ENCODE measurements at places on chromosomes 2 and 18.

DNA sequence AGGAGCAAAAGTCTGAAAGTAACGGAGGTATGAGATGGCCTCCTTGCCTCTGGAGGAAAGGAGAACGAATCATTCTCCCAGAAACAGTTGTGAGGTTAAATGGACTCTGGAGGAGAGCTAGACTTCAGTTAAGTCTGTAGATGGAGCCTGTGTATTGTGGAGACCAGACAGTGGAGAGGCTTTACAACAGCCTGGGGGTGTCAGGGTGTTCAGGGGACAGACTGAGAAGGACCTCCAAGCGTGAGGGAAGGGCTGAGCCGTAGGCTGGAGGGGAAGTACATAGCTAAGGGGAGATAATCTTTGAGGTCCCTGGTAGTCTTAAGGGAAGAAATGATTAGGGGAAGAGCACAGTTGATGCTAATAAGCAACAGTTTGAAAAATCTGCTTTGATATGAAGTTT lies 76.6 kb downstream of the GALNT1 start:
- DNase-seq: no peak

DNA sequence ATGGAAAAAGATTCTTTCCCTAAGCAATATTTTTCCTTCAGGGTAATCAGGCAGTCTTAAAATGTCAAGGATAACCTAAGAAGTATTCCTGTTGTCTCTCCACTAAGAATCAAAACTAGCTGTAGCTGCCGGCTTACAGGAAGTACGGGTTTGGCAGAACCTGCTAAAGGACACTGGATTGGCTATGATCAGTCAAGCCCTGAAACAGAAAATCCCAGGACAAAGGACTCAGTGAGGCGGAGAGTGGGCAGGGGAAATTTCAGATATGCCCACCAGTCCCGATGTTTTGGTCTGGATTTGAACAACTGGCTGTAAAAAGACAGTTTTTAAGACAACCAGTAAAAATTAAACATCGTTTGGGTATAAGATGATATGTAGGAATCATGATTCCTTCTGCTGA lies 155.7 kb downstream of the HDAC4 start:
- no peak for DNase-seq

- no peak for DNase-seq
These were observed 14.0 kb upstream of the UBE2E3 start for GRCh38 chr2:180966378-180966777.

DNA sequence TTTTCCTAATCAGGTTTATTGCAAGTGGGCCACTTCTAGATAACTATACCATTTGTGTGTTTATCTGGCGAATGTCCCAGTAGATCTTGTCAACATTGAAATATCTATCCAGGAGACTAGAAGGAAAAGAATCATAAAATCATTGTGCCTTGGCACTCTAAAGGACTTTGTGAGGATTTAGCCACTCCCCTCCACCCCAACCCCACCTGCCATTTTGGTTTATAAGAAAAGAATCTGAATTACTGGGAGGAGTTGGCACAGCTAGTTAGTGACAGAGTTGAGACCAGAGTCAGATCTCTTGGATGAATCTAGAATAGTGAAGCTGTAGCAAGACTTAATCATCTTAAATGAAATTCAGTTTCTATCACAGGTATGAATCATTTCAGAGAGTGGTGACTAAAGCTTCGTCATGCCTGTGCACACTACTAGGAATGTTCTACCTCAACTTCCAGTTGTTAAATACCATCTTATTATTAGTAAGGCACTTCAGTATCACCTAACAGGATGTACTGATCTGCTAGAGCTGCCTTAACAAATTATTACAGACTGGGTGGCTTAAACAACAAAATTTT lies 212.7 kb upstream of the SLC14A2 start:
- peak; percentile 81 for DNase-seq

DNA sequence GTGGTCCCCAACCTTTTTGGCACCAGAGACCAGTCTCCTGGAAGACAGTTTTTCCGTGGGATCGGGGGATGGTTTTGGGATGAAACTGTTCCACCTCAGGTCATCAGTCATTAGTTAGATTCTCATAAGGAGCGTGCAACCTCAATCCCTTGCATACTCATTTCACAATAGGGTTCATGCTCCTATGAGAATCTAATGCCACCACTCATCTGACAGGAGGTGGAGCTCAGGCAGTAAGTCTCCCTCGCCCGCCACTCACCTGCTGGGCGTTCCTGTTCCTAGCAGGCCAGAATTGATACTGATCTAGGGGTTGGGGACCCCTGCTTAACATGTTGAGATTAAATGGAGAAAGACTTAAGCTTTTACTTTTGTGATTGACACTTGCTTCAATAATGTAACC lies 9.9 kb downstream of the NABP1 start:
- DNase-seq: no peak

- DNase-seq: no peak
These were observed 431.9 kb upstream of the TCF4 start for GRCh38 chr18:56019908-56020307.

GRCh38 chr2:63506320-63506719 lies 82.0 kb downstream of the WDPCP start:
- no peak for DNase-seq

- DNase-seq: no peak
These were observed 57.6 kb upstream of the KLHL29 start for GRCh38 chr2:23327416-23327815.

- no peak for DNase-seq
These were observed 302.2 kb downstream of the EIPR1 start for GRCh38 chr2:3075316-3075990.

DNA sequence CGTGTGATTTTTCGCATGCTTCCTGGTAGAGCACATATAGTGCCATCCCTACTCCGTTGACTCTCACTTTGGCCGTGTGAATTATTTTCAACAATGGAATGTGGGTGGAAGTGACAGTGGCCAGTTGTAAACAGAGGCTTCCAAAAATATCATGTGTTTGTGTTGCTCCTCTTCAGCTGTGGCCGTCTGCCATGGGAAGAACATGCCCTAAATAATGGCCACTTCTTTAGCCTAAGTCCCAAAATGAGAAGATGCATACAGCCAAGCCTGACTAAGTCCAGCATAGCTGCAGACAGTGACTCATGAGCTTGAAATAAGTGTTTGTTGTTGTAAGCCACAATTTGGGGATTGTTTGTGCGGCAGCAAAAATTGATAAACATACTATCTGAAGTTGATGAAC lies 8.9 kb upstream of the GALNT1 start:
- DNase-seq: no peak

DNA sequence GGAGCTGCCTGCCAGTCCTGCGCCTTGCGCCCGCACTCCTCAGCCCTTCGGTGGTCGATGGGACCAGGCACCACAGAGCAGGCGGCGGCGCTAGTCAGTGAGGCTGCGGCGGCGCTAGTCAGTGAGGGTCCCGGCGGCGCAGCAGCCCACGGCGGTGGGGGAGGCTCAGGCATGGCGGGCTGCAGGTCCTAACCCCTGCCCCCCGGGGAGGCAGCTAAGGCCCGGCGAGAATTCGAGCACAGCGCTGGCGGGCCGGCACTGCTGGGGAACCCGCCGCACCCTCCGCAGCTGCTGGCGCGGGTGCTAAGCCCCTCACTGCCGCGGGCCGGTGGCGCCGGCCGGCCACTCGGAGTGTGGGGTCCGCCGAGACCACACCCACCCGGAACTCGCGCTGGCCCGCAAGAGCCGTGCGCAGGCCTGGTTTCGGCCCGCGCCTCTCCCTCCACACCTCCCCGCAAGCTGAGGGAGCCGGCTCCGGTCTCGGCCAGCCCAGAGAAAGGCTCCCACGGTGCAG lies 867.4 kb downstream of the DSC3 start:
- no peak for DNase-seq

- DNase-seq: no peak
These were observed 12.6 kb upstream of the MLPH start for GRCh38 chr2:237474442-237474911.

- no peak for DNase-seq
These were observed 528.7 kb upstream of the FANCL start for GRCh38 chr2:58769864-58770234.

DNA sequence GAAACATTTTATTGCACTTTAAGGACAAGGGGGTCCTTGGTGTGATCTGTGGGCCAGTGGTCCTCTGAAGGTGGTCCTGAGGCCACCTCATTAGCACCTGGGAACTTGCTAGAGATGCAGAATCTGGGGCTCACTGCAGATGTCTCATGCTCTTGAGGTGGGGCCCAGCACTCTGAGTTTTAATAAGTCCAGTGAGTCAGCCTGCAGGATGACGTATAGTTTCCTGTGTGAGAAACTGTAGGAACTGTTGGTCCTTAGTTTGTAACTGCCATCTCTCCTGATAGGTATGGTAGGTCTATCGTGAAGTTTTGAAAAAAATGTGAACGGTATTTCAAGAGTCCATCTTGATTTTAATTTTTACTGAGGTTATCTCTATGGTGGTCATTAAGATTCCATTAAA lies 2.8 kb downstream of the TRPM8 start:
- peak; percentile 39 for DNase-seq

GRCh38 chr2:215499331-215499730 lies 63.5 kb upstream of the FN1 start:
- no peak for DNase-seq

- DNase-seq: peak; percentile 77
These were observed 101.0 kb downstream of the GPD2 start for GRCh38 chr2:156537141-156537540.

DNA sequence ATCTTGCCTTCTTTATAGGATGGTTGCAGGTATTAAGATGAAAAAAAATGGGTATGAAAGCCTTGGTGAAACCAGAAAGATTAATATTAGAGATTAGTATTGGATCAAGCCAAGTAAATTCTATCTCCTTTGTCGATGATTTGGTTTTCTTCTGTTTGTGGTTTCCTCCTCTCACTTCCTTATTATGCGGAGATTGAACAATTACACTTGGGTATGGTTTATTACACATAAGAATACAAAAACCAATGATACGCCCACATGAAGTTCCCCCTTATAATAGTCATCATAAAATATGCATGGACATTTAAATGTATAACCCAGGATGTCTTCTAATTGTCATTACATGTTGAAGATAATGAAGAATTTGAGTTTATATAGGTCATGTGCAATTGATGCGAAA lies 4.9 kb downstream of the LTBP1 start:
- DNase-seq: no peak

DNA sequence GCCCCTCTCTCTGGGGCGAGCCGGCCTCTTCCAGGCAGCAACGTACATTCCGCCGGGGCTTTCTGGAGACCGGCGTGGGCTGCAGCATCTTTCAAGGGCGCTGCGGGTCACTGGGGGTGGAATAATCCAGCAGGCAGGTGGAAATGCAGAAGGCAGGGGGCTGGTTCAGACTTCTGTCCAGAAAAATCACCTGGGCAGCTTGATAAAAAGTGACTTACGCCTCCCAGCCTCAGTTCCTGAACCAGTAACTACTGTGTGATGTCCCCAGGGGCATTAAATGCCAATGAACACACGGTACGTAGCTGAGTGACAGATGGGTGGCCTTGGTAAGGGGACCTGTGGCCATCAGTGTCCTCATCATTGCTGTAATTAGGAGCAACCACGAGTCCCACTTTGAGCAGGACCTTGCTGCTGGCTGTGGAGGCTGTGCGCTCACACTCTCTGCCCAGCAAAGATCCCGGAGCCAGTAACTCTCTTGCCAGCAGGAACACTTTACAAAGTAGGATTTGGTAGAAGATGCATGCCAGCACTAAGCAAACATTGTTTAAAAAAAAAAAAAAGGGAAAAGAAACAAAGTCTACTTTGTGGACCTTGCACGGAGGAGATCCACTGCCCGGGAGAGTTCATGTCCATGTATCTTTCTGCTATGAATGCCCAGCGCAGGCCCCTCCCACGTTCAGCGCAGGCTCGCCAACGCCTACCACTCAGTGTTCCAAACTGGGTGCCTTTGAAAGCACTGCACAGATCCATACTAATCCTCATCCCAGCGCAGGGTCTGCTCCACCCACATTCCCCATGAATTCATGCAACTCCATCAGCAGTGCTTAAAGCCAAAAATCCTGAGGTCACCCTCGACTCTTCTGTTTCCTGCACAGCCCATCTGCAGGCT lies 177.3 kb downstream of the HDAC4 start:
- peak; percentile 83 for DNase-seq

- DNase-seq: peak; percentile 6
These were observed 401.6 kb downstream of the GPD2 start for GRCh38 chr2:156837635-156838370.

DNA sequence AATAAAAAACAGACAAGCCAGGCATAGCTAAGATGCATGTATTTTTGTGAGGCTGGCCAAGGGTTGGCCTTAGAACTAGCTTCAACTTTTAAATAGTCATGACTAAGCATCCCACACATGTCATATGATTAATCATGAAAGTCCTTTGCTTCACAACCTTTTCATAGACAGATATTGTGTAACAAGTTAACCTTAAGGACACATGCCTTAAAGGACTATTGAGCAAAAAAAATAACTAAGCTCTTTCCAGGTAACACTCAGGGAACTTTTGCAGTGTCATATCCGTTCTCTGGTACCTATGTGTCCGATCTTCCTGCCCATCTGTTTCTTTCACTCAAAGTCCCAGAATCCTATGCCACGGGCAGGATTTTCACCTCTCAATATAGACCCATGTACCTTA lies 498.4 kb downstream of the STK39 start:
- DNase-seq: no peak

DNA sequence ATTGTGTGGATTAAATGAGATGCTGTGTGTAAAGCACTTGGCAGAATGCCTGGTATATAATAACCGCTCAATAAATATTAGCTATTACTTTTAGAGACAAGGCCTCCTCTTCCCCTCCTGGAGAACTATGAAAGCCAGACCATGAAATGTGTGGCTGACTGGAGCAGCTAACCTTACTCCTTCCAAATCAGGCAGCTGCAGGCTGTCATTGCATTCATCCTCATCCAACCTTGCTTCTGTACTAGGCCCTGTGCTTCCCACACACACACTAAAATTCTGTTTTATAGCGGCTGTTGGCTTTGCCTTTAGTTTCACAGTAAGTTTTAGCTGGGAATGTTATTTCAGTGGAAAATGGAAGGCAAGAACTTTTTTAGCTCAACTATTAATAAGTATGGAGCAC lies 10.2 kb upstream of the SP9 start:
- DNase-seq: no peak

DNA sequence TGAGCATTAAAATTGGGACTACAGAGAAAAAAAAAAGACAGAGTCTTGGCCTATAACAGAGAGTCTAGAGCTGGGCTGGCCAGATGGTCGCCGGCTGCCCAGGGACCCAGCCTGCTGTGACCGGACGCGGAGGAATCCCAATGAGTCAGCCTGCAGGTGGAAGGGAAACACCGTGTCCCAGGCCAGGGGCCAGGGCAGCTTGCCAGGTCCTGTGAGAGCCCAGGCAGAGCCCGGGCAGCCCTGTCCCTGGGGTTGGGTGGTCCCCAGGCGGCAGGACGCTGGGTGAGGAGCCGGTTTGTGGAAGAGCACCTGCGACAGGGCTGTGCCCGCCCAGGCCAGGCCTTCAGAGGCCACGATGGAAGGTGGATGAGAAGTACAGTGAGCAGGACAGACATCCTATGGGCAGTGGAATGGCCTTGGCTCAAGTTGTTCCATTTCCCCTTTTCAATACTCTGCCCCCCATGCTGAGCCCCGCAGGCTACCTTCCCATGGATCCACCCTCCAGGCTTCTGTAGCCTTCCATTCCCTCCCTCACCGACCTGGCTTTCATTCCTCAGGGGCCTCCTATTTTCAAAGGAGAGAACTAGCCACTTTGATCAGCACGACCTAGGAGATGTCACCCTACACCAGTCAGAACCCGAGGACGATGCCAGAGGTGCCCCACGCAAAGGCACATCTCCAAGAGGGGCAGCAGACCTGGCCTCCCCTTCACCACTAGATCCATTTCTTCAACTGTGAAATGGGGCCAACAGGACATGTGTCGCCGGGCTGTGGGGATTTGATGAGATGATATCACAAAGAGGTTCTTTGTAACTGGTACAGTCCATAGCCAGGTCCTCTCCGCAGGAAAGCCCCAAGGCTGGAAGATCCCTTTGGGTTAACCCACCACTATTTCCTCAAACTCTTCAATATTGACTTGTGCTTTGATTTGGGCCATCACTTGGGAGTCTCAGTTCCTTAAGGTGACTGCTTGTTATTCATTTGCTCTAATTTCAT lies 87.5 kb downstream of the POLR1A start:
- peak; percentile 20 for DNase-seq

All from fibroblast of skin of abdomen (primary cell).